Upper lobe of right lung (tissue), 1 donor: ENCODE measurements at places on chromosomes 3 and 15. TPM values are rescaled to one million over a fixed set of nuclear protein-coding genes. Genes with fewer than 3 reads are reported as not detected.

- H3K4me3 ChIP-seq = no peak overlapping the region
- H3K4me1 ChIP-seq = no peaks in the 10 kb centered on the region
- H3K27me3 ChIP-seq = no peaks in the 10 kb centered on the region
- no peak for DNase-seq
These were observed 129.7 kb downstream of the RPL22L1 start for GRCh38 chr3:170740285-170740684.

- H3K4me1 ChIP-seq = no peaks in the 10 kb centered on the region
- H3K4me3 ChIP-seq = no peak overlapping the region
- H3K27me3 ChIP-seq = no peaks in the 10 kb centered on the region
- H3K27ac ChIP-seq = no peak overlapping the region
- H3K36me3 ChIP-seq = no peaks in the 10 kb centered on the region
These were observed 24.5 kb upstream of the BCL6 start for GRCh38 chr3:187769771-187770170.

DNA sequence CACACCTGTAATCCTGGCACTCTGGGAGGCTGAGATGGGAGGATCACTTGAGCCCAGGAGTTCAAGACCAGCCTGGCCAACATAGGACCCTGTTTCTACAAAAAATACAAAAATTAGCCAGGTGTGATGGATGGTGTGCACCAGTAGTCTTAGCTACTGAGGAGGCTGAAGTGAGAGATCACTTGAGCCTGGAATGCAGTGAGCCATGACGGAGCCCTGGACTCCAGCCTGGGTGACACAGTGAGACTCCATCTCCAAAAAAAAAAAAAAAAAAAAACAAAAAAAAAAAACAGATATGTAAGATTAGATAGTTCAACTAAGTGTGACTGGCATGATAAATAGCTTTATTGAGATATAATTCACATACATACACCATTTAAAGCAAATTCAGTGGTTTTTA, 9.7 kb downstream of the RBSN start:
- H3K4me1 ChIP-seq = no peaks in the 10 kb centered on the region
- no peak overlapping the region for H3K27ac ChIP-seq
- no peak overlapping the region for H3K4me3 ChIP-seq
- DNase-seq = no peak
- H3K27me3 ChIP-seq = no peaks in the 10 kb centered on the region

DNA sequence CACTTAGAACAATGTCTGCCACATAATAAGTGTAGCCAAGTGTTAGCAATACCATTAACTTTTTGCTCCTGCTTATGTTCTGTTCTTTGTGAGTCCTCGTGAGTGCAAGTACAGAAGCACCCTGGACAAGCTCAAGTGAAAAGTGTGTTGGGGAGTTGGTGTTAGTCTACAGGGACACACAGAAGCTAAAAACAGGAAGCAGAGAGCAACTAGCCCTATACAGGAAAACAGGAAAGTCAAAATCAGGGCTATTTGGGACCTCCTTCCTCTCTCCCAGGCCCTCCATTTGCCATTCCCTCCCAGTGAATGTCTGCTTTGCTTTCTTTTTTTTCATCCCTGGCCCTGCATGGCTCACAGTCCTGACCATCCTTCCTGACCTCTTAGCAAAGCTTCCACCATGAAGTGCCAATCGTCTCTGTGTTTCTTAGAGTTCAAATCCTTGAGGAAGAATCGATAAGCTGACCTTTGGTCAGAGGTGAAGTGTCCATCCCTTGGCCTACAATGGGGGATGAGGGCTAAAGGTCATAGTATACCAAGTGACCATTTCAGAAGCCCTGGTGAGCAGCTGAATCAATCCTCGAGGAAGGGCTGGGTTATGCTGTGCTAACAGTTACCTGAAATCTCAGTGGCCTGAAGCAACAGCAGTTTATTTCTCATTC, 328.2 kb downstream of the SHQ1 start:
- no peak overlapping the region for H3K4me3 ChIP-seq
- no peak overlapping the region for H3K27ac ChIP-seq
- H3K27me3 ChIP-seq = no peaks in the 10 kb centered on the region
- no peaks in the 10 kb centered on the region for H3K36me3 ChIP-seq

DNA sequence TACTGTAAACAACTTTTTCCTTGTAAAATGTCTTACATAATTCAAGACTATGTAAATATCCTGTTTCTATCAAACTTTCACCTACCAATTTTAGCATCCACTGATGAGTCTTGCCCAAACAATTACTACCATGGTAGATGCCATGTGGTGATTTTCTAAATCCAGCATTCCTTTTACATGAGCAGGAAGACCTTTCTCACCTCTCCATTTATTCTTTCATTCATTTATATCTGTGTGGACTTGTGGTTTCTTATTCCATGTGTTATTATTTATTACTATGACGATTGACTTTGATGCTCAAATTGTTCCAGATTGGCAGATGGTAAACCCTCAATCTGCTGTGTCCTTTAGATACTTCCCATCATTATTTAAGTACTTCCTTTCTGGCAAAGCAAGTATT, 62.4 kb downstream of the IFT57 start:
- no peaks in the 10 kb centered on the region for H3K4me1 ChIP-seq
- no peak overlapping the region for H3K27ac ChIP-seq
- peaks cover 27% of the 10 kb centered on the region for H3K36me3 ChIP-seq
- DNase-seq = no peak
- no peaks in the 10 kb centered on the region for H3K27me3 ChIP-seq

DNA sequence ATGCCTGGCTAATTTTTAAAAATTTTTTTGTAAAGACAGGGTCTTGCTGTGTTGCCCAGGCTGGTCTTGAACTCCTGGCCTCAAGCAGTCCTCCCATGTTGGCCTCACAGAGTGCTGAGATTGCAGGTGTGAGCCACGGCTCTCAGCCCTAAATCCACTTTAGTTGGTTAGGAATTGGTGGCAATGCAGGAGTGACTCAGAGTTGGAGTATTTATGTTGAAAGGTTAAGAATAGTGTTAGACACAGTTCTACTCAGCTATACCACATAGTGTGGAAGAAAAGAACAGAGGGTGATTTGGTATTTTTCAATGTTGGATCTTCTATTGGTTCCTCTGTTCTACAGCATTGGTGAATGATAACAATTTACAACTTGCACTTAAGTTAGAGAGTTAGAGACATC, 7.6 kb downstream of the ZNF639 start:
- H3K36me3 ChIP-seq = peaks cover 74% of the 10 kb centered on the region
- DNase-seq = no peak
- no peaks in the 10 kb centered on the region for H3K27me3 ChIP-seq
- no peaks in the 10 kb centered on the region for H3K4me1 ChIP-seq
- no peak overlapping the region for H3K4me3 ChIP-seq
- H3K27ac ChIP-seq = no peak overlapping the region

DNA sequence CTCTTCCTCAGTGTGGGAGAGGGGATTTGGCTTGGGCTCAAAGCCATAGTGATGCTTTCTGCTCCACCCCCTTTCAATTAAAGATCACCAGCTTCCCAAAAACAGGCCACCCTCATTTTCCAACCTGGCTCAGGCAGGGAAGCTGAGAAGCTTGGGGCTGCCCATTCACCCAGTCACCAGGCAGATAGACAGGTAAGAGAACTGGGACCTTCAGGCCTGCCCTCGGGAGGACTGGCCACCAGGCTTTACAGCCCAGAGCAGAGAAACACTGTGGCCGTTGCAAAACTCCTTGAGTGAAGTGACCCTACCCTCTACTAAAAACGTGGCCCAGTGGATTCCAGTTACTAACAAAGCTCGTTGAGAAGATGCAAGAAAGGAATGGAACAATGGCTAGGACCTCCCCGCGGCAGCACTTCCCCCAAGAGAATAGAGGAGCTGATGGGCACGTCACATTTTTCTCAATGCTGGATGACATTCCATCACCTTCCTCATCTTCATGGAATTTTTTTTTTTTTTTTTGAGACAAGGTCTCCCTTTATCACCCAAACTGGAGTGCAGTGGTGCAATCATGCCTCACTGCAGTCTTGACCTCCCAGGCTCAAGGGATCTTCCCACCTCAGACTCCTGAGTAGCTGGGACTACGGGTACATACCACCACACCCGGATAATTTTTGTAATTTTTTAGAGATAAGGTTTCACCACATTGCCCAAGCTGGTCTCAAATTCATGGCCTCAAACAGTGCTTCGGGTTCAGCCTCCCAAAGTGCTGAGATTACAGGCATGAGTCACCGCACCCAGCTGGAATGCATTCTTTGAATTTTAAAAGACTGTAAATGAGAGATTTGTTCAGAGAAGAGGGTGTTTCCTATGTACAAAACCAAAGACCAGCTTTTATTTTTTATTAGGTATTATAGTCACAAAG, 37.9 kb downstream of the LIPC start:
- H3K27me3 ChIP-seq = no peaks in the 10 kb centered on the region
- H3K36me3 ChIP-seq = no peaks in the 10 kb centered on the region
- H3K4me1 ChIP-seq = peaks cover 17% of the 10 kb centered on the region
- H3K4me3 ChIP-seq = no peak overlapping the region

DNA sequence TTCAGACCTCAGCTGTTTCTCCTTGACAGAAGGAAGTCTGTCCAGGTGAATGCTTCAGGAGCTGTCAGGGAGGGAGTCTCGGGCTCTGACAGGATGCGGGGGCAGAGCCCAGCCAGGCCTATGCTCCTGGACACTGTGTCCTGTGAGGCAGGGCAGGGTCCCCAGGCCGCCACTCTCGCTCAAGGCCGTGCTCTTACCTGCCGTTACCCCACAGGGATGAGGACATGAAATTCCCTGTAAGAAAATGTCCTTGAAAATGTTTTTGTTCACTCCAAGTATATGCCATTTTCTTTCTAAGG, 63.9 kb downstream of the BOC start:
- no peak for DNase-seq
- H3K27ac ChIP-seq = no peak overlapping the region
- H3K4me3 ChIP-seq = no peak overlapping the region
- H3K27me3 ChIP-seq = no peaks in the 10 kb centered on the region
- no peaks in the 10 kb centered on the region for H3K36me3 ChIP-seq
- peaks cover 6% of the 10 kb centered on the region for H3K4me1 ChIP-seq

DNA sequence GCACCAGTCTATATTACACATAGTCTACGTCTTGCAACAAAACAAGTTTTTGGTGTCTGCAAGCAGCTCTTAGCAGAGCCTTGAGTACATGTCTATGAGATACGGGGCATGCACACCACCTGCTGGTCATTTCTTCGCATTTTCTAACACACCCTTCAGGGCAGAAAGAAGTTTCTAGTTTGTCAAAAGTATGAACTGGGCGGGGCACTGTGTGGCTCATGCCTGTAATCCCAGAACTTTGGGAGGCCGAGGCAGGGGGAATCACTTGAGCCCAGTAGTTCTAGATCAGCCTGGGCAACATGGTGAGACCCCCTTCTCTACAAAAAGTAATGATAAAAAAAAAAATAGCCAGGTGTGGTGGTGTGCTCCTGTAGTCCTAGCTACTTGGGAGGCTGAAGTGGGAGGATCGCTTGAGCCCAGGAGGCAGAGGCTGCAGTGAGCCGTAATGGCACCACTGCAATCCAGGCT, 64.2 kb upstream of the ARL8B start:
- H3K4me3 ChIP-seq = no peak overlapping the region
- no peaks in the 10 kb centered on the region for H3K36me3 ChIP-seq
- H3K27ac ChIP-seq = no peak overlapping the region
- H3K4me1 ChIP-seq = peaks cover 10% of the 10 kb centered on the region
- peak; percentile 71 for DNase-seq

- no peaks in the 10 kb centered on the region for H3K4me1 ChIP-seq
- no peak overlapping the region for H3K27ac ChIP-seq
- no peaks in the 10 kb centered on the region for H3K27me3 ChIP-seq
- H3K4me3 ChIP-seq = no peak overlapping the region
- H3K36me3 ChIP-seq = peaks cover 73% of the 10 kb centered on the region
These were observed 62.3 kb downstream of the DHX30 start for GRCh38 chr3:47865192-47865591.

DNA sequence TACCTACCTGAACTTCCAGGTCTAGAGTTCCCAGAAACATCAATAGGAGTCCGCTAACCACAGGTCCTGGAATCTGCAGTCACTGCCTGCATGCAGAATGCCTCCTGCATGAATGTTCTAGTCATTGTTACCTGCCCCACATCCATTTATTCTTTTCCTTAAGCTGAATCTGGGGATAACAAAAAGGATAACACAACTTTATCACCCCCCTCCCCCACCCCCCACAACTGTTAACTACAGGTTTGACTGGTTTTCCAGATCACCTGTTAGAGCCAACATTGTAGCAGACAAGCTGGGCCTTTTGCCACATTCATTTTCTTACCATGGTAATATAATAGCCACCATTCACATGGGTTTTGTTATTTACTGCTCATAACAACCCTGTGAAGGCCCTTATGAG, 4.6 kb upstream of the CTSH start:
- peaks cover 22% of the 10 kb centered on the region for H3K4me1 ChIP-seq
- H3K4me3 ChIP-seq = no peak overlapping the region
- no peak for DNase-seq
- no peak overlapping the region for H3K27ac ChIP-seq
- no peaks in the 10 kb centered on the region for H3K36me3 ChIP-seq

DNA sequence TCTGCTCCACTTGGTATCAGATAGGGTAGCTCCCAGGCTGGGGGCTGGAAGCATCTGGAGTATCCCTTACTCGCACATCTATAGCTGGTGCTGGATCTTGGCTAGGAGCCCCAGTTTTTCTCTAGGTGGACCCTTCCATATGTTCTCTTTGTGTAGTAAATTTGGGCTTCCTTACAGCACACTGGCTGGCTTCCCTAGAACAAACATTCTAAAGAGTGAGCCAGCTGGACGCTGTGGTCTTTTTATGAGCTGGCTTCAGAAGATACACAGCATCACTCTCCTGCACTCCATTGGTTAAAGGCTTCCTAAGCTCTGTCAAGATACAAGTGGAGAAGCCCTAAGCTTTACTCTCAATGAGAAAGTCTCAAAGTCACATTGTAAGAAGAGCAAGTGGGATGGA, 322.1 kb downstream of the WDR72 start:
- H3K4me3 ChIP-seq = no peak overlapping the region
- no peaks in the 10 kb centered on the region for H3K27me3 ChIP-seq
- no peak overlapping the region for H3K27ac ChIP-seq
- no peak for DNase-seq

- H3K36me3 ChIP-seq = peaks cover 31% of the 10 kb centered on the region
- H3K27me3 ChIP-seq = no peaks in the 10 kb centered on the region
- no peak overlapping the region for H3K4me3 ChIP-seq
- peaks cover 17% of the 10 kb centered on the region for H3K4me1 ChIP-seq
These were observed 47.0 kb downstream of the OXNAD1 start for GRCh38 chr3:16311960-16312451.

Gene LSMEM2
- not detected for total RNA-seq

DNA sequence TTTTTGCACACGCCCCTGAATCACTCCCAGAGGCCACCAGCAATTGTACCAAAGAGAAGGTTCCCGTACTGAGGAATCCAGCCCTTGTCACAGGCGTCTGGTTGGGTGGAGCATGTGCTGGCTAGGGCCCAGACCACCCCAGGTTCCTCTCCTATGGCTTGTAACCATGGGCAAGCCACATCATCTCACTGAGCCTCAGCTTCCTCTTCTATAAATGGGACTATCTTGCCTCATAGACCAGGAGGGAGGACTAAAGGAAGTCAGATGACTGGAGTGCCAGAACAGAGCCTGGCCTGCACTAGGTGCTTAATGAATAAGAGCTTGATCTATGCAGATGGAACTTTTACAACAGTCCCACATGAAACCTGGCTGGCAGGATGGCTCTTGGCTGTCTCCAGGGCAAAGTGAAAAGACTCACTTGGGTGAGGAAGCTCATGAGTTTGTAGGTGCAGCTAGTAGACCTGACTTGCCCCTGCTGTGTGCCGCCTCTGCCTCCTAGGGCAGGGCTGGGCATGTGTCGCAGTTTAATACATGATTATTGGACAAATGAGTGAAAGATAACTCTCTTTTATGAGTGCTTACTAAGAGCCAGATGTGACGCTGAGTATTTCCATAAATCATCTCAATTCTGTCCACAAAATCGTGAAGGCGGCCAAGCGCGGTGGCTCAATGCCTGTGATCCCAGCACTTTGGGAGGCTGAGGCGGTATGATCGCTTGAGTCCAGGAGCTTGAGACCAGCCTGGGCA, 29.3 kb downstream of the CTSH start:
- DNase-seq = peak; percentile 82
- H3K27ac ChIP-seq = peak overlapping the region; percentile 49
- no peaks in the 10 kb centered on the region for H3K27me3 ChIP-seq
- H3K4me1 ChIP-seq = peaks cover 27% of the 10 kb centered on the region
- H3K36me3 ChIP-seq = peaks cover 65% of the 10 kb centered on the region
- no peak overlapping the region for H3K4me3 ChIP-seq
